Bronchial smooth muscle cell (primary cell): ENCODE measurements at places on chromosomes 5 and 9. TPM values are rescaled to one million over a fixed set of nuclear protein-coding genes. Genes with fewer than 3 reads are reported as not detected.

Gene SPINK5
- under 0.01 and 0.09 TPM in 2 replicates for total RNA-seq

Gene SCGB3A2
- not detected in 2 replicates for total RNA-seq

Gene RASGEF1C
- total RNA-seq, result not detected in 2 replicates

Gene PAM
- 241 and 301 TPM in 2 replicates for total RNA-seq

Gene FKTN
- 12.9 and 18.3 TPM in 2 replicates for total RNA-seq

Gene GBGT1
- 1.3 and 5.7 TPM in 2 replicates for total RNA-seq

Gene ECM2
- 3.6 and 7.2 TPM in 2 replicates for total RNA-seq

Gene DDX4
- total RNA-seq, result not detected in 2 replicates

Gene GPR151
- not detected in 2 replicates for total RNA-seq

Gene ARSK
- 7.1 and 8.5 TPM in 2 replicates for total RNA-seq

Gene CPLANE1
- total RNA-seq, result 11.2 and 12.3 TPM in 2 replicates

Gene SLC36A3
- not detected in 2 replicates for total RNA-seq

Gene PHAX
- total RNA-seq, result 36.6 and 60.2 TPM in 2 replicates

Gene CNTNAP3
- total RNA-seq, result 0.94 and 3.5 TPM in 2 replicates

Gene TAF1L
- total RNA-seq, result under 0.01 TPM in 2 replicates

Gene IARS1
- total RNA-seq, result 195 and 332 TPM in 2 replicates

Gene LHX3
- not detected in 2 replicates for total RNA-seq

Gene SDHA
- 146 and 168 TPM in 2 replicates for total RNA-seq

Gene IL7R
- 0.17 and 0.79 TPM in 2 replicates for total RNA-seq

Gene FAM151B
- 3.9 and 6.9 TPM in 2 replicates for total RNA-seq

Gene C9
- 0.16 and 0.17 TPM in 2 replicates for total RNA-seq

Gene GRIN3A
- not detected in 2 replicates for total RNA-seq

Gene TNIP1
- 53.4 and 66.6 TPM in 2 replicates for total RNA-seq

Gene SLC45A2
- under 0.01 TPM in 1 of 2 replicates, not detected in the other for total RNA-seq

Gene DAB2
- total RNA-seq, result 79.3 and 131 TPM in 2 replicates

Gene CLK4
- total RNA-seq, result 30.6 and 34.3 TPM in 2 replicates

Gene ASPN
- 3.5 and 11.2 TPM in 2 replicates for total RNA-seq

Gene ADGRD2
- not detected in 2 replicates for total RNA-seq

Gene MARCOL
- total RNA-seq, result not detected in 2 replicates

Gene PKD2L2
- not detected in 2 replicates for total RNA-seq

Gene SLC6A3
- total RNA-seq, result under 0.01 TPM in 1 of 2 replicates, not detected in the other

Gene HCN1
- not detected in 2 replicates for total RNA-seq

Gene C9orf43
- total RNA-seq, result 0.16 and 0.26 TPM in 2 replicates

Gene SPINK6
- not detected in 2 replicates for total RNA-seq

Gene DBN1
- 156 and 251 TPM in 2 replicates for total RNA-seq

Gene OBP2B
- total RNA-seq, result not detected in 2 replicates

Gene NR3C1
- total RNA-seq, result 63.2 and 103 TPM in 2 replicates

Gene STING1
- total RNA-seq, result 30.9 and 42.2 TPM in 2 replicates

Gene CCDC127
- total RNA-seq, result 6.5 and 7.6 TPM in 2 replicates

Gene PCDHGC3
- 55.5 and 158 TPM in 2 replicates for total RNA-seq

Gene SIT1
- 0.32 TPM in 1 of 2 replicates, not detected in the other for total RNA-seq

Gene OR1J2
- total RNA-seq, result not detected in 2 replicates

Gene F2RL2
- total RNA-seq, result 10.4 and 15.0 TPM in 2 replicates

Gene ARSI
- total RNA-seq, result 9.9 and 16.3 TPM in 2 replicates

Gene CCL27
- 0.09 TPM in 1 of 2 replicates, not detected in the other for total RNA-seq

Gene ACTBL2
- total RNA-seq, result under 0.01 TPM in 1 of 2 replicates, not detected in the other

Gene FKBP15
- 12.6 and 13.7 TPM in 2 replicates for total RNA-seq

Gene UQCRQ
- 150 and 208 TPM in 2 replicates for total RNA-seq

Gene CCL28
- 0.94 and 1.4 TPM in 2 replicates for total RNA-seq

Gene GABRA6
- total RNA-seq, result not detected in 2 replicates

Gene NMUR2
- not detected in 2 replicates for total RNA-seq

Gene TXNDC8
- total RNA-seq, result not detected in 2 replicates

Gene SHOC1
- under 0.01 TPM in 1 of 2 replicates, not detected in the other for total RNA-seq

Gene LVRN
- 0.47 and 0.52 TPM in 2 replicates for total RNA-seq

Gene CCDC180
- total RNA-seq, result 3.2 and 5.2 TPM in 2 replicates
